ENCODE measurements at places on chromosomes 11 and 22.

- no peak overlapping the region for H3K27ac ChIP-seq
- DNase-seq: no peak
- no peaks in the 10 kb centered on the region for H3K27me3 ChIP-seq
- peaks cover 8% of the 10 kb centered on the region for H3K36me3 ChIP-seq
- peaks cover 35% of the 10 kb centered on the region for H3K4me1 ChIP-seq
These were observed 128.7 kb upstream of the C11orf58 start for GRCh38 chr11:16609769-16610168.

DNA sequence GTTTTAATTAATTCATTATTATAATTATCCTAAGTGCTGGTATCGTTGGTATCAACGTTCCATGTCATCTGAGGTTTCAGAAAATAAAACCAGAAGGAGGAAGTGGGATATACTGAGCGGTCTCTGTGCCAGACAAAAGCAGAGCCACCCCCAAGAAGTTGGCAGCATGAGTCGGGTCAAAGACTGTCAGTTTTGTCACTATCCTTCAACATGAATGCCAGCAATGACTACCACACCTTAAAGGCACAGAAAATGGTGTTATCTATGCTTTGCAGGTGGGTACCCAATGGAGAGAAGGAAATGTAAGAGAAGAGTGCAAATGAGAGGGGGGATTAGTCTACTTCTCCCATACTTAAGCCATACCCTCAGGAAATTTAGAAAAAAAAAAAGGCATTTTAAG lies 408.5 kb downstream of the OPCML start:
- H3K27me3 ChIP-seq: no peaks in the 10 kb centered on the region
- H3K4me3 ChIP-seq: no peak overlapping the region
- no peaks in the 10 kb centered on the region for H3K4me1 ChIP-seq
- no peak overlapping the region for H3K27ac ChIP-seq
- DNase-seq: no peak

DNA sequence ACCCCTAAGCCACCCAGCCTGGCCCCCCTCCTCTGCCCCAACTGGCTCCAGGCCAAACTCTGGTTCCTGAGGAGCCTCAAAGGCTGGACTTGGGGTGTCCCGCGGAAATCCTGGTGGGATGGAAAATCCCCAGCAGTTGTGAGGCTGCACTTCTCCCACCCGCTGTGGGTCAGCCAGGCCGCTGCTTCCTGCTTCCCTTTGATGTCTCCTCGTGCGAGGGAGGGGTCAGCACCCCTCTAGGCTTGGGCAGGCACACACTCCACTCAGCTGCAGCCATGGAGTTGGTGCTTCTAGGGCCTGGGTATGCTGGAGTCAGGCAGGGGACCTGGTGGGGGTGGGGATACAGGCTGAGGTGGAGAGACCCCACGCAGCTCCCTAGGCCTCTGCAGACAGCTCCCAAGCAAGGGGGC lies 12.0 kb downstream of the KCNQ1OT1 start:
- no peak for DNase-seq
- no peaks in the 10 kb centered on the region for H3K36me3 ChIP-seq
- no peaks in the 10 kb centered on the region for H3K27me3 ChIP-seq

DNA sequence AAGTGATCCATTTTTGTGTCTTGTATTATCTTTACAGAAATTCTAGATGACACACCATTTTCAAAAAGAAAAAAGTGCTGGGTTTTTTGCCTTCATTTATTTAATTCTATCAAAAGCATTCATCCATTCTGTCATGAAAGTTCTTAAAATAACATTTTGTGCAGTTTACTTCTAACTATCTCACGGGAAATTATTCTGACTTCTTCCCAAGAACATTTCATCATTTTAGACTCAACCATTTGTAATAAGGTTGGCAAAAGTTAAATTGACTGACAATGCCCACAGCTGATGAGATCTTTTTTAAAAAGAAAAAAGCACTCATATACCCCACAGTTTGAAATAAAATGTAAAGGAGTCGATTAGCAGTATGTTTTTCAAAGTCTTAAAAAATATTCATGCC lies 68.5 kb downstream of the SBF2 start:
- H3K4me3 ChIP-seq: no peak overlapping the region
- no peaks in the 10 kb centered on the region for H3K36me3 ChIP-seq
- DNase-seq: no peak
- no peaks in the 10 kb centered on the region for H3K4me1 ChIP-seq
- H3K27ac ChIP-seq: no peak overlapping the region
- H3K27me3 ChIP-seq: no peaks in the 10 kb centered on the region

- H3K36me3 ChIP-seq: peaks cover 12% of the 10 kb centered on the region
- H3K27me3 ChIP-seq: peaks cover 9% of the 10 kb centered on the region
- H3K4me3 ChIP-seq: no peak overlapping the region
- H3K27ac ChIP-seq: peak overlapping the region; percentile 1
- no peak for DNase-seq
These were observed 21.0 kb downstream of the WEE1 start for GRCh38 chr11:9594267-9595046.
